ENCODE measurements at places on chromosomes 13 and 19. TPM values are rescaled to one million over a fixed set of nuclear protein-coding genes. Genes with fewer than 3 reads are reported as not detected.

GRCh38 chr13:21429211-21429610 is 29.9 kb downstream of the ZDHHC20 start:
- no peak overlapping the region for H3K4me3 ChIP-seq
- no peak for DNase-seq
- H3K36me3 ChIP-seq: no peaks in the 10 kb centered on the region
- no peaks in the 10 kb centered on the region for H3K4me1 ChIP-seq

- peaks cover 7% of the 10 kb centered on the region for H3K27me3 ChIP-seq
- H3K36me3 ChIP-seq: no peaks in the 10 kb centered on the region
- H3K4me3 ChIP-seq: no peak overlapping the region
- no peak overlapping the region for H3K27ac ChIP-seq
- no peaks in the 10 kb centered on the region for H3K4me1 ChIP-seq
- DNase-seq: no peak
Measured at GRCh38 chr19:23972161-23972560, 57.5 kb downstream of the ZNF726 start.

The NFILZ gene
- not detected for total RNA-seq

The C19orf67 gene
- not detected for total RNA-seq

- H3K36me3 ChIP-seq: no peaks in the 10 kb centered on the region
- DNase-seq: no peak
- no peak overlapping the region for H3K4me3 ChIP-seq
- H3K27me3 ChIP-seq: peaks cover 6% of the 10 kb centered on the region
- no peak overlapping the region for H3K27ac ChIP-seq
Measured at GRCh38 chr13:27500806-27501534, 50.6 kb upstream of the MTIF3 start.

DNA sequence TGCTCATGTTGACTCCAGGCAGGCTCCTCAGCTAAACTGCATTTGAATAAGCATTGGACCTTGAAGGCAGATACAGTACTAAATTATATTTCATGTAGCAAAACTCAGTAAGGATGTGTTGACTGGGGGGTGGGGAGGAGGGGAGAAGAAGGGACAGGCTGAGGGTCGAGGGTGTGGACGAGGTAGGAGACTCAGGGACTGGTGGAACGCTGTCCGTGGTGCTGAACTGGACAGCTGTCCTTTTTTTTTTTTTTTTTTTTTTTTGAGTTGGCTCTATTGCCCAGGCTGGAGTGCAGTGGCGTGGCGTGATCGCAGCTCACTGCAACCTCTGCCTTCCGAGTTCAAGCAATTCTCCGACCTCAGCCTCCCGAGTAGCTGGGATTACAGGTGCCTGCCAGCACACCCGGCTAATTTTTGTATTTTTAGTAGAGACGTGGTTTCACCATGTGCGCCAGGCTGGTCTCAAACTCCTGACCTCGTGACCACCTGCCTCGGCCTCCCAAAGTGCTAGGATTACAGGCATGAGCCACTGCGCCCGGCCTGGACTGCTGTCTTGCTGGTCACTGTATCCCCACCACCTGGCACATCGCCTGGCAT is 33.2 kb upstream of the CASP14 start:
- peaks cover 4% of the 10 kb centered on the region for H3K27me3 ChIP-seq
- H3K36me3 ChIP-seq: no peaks in the 10 kb centered on the region
- DNase-seq: no peak

DNA sequence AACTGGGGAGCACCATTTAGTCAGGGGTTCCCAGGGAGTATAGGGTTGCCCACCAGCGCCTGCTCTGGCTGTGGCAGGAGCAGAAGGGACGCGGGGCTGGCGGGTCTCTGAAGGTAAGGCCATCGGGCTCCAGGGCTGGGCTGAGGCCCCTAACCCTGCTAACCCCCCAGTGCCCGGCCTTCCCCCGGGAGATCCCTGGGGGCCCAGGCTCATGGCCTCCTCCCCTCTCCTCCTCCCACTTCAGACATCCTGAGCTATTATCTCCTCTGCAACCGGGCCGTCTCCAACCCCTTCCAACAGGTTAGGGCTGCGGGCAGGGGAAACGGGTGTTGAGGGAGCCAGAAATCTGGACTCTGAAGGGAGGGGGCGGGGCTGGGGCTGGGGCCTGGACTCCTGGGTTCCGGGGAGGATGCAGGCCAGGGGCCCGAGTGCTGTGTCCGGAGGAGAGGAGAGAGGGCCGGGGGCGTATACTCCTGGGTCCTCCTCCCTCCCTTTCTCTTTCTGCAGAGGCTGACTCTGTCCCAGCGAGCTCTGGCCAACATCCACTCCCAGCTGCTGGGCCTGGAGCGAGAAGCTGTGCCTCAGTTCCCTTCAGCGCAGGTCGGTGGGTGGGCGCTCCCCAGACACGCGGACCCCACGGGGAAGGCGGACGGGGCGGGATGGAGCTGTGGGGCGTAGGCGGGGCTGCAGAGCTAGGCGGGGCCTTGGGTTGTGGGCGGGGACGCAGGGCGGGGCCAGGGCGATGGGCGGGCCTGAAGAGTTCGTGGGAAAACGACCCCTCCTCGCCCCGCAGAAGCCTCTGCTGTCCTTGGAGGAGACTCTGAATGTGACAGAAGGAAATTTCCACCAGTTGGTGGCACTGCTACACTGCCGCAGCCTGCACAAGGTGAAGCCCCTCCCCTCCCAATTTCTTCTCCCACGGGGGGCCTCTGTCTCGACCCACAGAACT is 15.3 kb downstream of the TTYH1 start:
- peaks cover 7% of the 10 kb centered on the region for H3K4me1 ChIP-seq
- no peaks in the 10 kb centered on the region for H3K27me3 ChIP-seq
- no peaks in the 10 kb centered on the region for H3K36me3 ChIP-seq

GRCh38 chr19:16896146-16897028 is 7.6 kb downstream of the F2RL3 start:
- H3K4me3 ChIP-seq: peak overlapping the region; percentile 31
- H3K36me3 ChIP-seq: no peaks in the 10 kb centered on the region
- no peaks in the 10 kb centered on the region for H3K4me1 ChIP-seq
- peak overlapping the region; percentile 58 for H3K27ac ChIP-seq
- DNase-seq: no peak

DNA sequence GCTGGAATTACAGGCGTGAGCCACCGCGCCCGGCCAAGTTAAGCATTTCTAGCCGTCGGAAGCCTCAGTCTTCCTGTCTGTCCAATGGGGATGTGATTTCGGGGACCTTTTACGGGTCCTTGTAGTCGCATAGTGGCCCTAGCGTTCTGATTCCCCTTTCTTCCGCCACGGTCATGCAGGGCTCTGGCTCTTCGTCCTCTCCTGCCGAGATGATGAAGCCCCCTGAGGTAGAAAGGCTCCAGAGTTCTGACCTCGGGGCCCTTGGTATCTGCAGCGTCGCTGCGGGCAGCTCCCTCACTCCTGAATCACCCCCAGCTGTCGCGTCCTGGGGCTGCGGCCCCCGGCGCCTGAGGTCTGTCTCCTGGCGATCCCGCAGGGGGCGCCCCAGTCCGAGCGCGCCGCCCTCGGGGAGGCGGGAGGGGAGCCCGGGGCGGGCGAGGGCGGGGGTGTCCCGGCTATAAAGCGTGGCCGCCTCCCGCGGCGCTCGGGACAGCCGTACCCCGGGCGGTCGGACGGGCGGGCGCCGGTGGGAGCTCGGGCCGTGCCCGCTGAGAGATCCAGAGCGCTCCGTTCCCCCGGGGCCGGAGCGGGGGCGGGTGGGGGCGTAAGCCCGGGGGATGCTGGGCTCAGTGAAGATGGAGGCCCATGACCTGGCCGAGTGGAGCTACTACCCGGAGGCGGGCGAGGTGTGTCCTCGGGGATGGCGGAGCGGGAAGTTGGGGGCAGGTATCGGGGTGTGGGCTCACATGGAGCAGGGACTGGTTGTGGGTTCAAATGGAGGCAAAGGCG is at the start of gene FOXA3:
Gene FOXA3 (plus strand): TSS at position 487 of the 789 bp plus-strand sequence. CDS start 131 bp downstream, at position 618.
- no peaks in the 10 kb centered on the region for H3K36me3 ChIP-seq
- H3K4me1 ChIP-seq: peaks cover 3% of the 10 kb centered on the region
- peak within 1 kb of the TSS; percentile 94 for H3K27ac ChIP-seq
- DNase-seq: no peak
- H3K27me3 ChIP-seq: no peaks in the 10 kb centered on the region
- peak within 1 kb of the TSS; percentile 90 for H3K4me3 ChIP-seq

GRCh38 chr19:40416918-40417642 is 3.9 kb upstream of the PRX start:
- H3K27me3 ChIP-seq: no peaks in the 10 kb centered on the region
- no peak for DNase-seq
- H3K4me3 ChIP-seq: no peak overlapping the region
- H3K36me3 ChIP-seq: no peaks in the 10 kb centered on the region
- no peaks in the 10 kb centered on the region for H3K4me1 ChIP-seq

The PPP1R12C gene
- 164 TPM for total RNA-seq

DNA sequence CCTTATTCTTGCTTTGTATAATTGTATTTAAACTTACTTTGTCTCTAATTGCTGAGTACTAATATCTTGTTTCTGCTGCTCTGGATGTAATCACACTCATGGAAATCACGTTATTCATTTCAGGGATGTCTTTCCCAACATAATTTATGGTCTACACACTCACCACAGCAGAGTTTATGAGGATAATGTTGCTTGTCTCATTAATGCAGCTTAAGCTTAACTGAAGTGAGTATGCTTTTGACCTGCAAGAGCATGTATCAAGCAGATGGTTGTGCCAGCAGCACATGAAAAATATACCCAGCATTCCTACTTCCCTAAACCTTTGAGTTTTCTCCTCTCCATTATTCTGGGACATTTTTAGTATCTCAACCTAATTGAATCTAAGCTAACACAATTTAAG is 1080.9 kb downstream of the SLITRK5 start:
- no peaks in the 10 kb centered on the region for H3K36me3 ChIP-seq
- no peak for DNase-seq
- no peak overlapping the region for H3K27ac ChIP-seq
- no peaks in the 10 kb centered on the region for H3K4me1 ChIP-seq

DNA sequence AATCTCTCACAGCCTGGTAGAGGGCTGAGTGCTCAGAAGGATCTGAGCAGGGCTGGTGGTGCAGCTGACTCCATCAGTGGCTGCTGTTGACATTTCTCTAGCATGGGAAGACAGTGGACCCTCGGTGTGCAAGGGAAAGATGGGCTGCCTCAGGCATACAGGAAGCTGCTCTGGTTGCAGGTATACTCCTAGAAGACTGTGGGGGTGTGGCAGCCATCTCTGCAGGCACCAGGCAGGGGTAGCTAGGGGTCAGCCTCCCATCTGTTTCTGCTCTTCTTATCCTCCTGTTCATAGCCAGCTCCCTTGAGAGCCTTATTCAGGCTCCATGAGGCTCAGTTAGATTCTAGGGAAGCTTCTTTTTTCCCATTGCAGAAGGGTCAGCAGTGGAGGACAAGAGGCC is 475.5 kb downstream of the TSHZ3 start:
- no peaks in the 10 kb centered on the region for H3K4me1 ChIP-seq
- H3K27me3 ChIP-seq: no peaks in the 10 kb centered on the region
- no peaks in the 10 kb centered on the region for H3K36me3 ChIP-seq
- H3K27ac ChIP-seq: no peak overlapping the region
- no peak for DNase-seq

DNA sequence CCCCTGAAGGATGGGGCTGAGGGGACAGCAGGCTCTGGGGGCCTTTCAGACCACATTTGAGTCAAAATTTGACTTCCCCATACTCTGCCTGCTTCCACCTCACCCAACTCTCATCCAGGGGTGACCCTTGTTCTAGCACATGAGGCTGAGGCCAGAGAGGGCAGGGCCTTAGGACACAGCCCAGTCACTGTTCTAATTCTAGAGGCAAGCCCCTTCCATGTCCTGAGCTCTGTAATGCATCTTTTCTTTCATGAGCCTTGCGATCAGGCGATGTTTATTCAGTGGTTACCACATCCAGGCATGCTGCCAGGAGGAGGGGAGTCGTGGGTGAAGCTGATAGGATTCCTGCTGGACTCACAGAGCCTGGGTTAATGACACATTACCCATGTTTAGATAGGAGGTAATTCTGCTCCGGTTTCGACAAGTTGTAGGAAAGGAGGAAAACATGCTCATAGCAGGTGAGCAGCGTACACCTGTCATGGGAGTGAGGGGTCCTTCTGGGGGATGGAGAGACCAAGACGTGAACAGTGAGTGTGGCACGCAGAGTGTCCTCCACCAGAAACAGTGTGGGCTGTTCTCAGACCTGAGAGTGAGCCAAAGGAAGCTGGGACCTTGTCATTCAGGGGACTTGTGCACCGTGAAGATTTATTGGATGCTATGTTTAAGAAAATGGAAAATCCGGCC is 9.3 kb downstream of the RPS9 start:
- DNase-seq: peak; percentile 94
- peaks cover 7% of the 10 kb centered on the region for H3K36me3 ChIP-seq
- H3K4me3 ChIP-seq: no peak overlapping the region
- H3K27ac ChIP-seq: peak overlapping the region; percentile 77
- H3K4me1 ChIP-seq: peaks cover 9% of the 10 kb centered on the region

GRCh38 chr13:74555276-74555625 is 421.0 kb upstream of the KLF12 start:
- H3K4me3 ChIP-seq: no peak overlapping the region
- no peaks in the 10 kb centered on the region for H3K36me3 ChIP-seq
- no peaks in the 10 kb centered on the region for H3K27me3 ChIP-seq
- no peaks in the 10 kb centered on the region for H3K4me1 ChIP-seq
- no peak overlapping the region for H3K27ac ChIP-seq

All from prostate gland (tissue), 2 donors.